ENCODE measurements at places on chromosomes 6 and 20. TPM values are rescaled to one million over a fixed set of nuclear protein-coding genes. Genes with fewer than 3 reads are reported as not detected.

The KCNK16 gene
- total RNA-seq, result not detected

DNA sequence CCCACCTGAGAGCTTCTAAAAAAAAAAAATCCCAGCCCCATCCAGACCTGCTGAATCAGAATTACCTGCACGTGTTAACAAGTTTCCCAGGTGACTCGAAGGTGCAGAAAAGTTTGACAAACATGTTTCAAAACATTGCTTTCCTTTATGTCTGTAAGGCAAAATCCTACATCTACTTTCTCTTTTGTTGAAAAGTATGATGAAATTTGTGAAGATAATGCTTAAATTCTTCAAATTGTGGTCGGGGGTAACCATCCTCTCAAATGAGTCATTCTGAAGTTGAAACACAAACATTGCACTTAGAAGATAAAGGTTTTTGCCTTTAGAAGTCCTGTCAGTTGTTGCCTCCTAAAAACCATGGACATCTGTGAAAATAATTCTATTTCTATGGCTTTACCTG, 429.7 kb downstream of the EPHA7 start:
- H3K4me3 ChIP-seq, result no peak overlapping the region
- no peaks in the 10 kb centered on the region for H3K4me1 ChIP-seq
- no peak overlapping the region for H3K27ac ChIP-seq
- peaks cover 2% of the 10 kb centered on the region for H3K27me3 ChIP-seq

The SSTR4 gene
- total RNA-seq, result not detected

- no peak overlapping the region for H3K27ac ChIP-seq
- no peaks in the 10 kb centered on the region for H3K4me1 ChIP-seq
- H3K36me3 ChIP-seq, result no peaks in the 10 kb centered on the region
- no peak for DNase-seq
- H3K4me3 ChIP-seq, result no peak overlapping the region
- no peaks in the 10 kb centered on the region for H3K27me3 ChIP-seq
Measured at GRCh38 chr20:6685181-6685582, 82.3 kb upstream of the BMP2 start.

The CTCFL gene
- not detected for total RNA-seq

Data from osteocyte (in vitro differentiated cells).